ENCODE measurements at places on chromosomes 5 and 9.

GRCh38 chr5:89883967-89884366 is 525.6 kb downstream of the CETN3 start:
- peak; percentile 7 for DNase-seq

DNA sequence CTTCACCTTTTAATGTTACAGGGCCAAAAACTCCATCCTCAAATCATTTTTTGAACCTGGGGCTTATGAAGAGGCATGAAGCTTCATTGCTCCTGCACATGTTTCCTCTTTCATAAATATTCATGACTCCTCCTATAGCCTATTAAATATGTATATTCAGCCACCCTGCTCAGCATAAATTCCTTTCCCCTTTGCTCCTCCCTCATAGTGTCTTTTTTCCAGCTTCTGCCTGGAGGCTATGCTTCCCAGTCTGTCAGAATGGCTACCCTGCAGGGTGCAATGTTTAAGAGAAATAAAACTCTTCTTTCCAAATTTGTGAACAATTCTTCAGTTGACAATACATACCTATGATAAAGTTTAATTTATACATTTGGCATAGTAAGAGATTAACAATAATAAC is 1082.9 kb upstream of the CDH18 start:
- DNase-seq: no peak

DNA sequence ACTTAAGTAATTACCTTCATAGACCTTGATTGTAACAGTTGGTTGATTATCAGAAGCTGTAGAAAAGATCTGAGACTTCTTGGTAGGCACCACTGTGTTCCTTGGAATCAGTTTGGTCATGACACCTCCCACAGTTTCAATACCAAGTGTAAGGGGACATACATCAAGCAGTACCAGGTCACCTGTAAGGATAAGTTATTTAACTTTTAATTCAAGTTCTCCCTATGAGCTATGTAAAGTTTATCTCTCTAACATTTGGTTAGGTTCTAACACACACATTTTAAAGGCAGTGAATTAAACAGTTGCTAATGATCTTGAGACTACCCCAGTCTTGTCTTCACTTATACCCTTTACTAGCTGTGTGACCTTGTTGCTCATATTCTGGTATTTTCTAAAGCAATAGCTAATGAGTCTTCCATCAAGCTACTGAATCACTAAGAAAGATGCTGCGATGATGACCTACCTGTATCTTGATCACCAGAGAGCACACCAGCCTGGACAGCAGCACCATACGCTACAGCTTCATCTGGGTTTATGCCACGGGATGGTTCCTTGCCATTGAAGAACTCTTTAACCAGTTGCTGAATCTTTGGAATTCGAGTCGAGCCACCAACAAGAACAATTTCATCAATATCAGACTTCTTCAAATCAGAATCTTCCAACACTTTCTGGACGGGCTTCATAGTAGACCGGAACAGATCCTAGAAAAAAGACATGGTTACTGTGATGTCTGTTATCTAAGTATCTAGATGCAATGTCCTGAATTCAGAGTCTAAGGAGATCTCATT is 2.8 kb downstream of the HSPA5 start:
- DNase-seq: no peak

DNA sequence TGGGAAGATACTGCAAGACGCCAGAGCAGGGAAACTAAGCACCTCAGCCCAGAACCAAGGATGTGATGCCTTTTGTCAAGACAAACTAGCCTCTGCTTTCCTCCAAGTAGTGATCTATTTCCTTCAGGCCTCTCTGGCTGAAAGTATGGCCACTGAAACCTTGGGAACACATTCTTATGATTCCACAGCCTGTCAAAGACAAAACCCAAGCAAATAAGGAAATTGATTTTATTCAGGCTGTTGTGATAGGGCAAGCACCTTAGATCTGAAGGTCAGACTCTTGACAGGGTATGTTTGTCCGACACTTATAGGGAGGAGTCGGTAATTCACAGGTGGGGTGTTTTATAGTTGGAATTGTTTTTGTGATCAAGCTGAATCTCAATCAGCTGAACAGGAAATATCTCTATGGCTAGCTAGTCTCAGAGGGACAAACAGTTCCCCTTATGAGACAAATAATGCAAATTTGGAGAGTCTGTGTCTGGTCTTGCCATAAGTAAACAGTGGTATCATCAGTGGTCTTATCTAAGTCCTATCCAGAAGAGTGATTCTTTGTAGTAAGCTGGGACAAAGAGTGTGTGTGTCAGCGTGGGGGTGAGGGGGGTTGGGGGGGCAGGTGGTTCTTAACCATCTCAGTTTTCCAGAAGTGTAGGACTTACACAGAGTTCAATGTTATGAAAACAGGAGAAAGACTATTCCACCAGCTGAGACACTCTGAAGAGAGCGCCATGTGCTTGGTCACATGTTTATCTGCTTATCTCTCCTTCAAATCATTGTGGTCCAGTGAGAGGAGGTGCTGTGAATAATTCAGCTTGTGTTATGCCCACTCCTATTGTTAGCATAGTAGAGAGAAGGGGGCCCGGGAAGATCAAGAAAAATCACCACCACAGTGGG is 6.7 kb upstream of the ZCCHC10 start:
- peak; percentile 53 for DNase-seq

GRCh38 chr5:10981932-10982331 is 220.9 kb upstream of the DAP start:
- DNase-seq: no peak

DNA sequence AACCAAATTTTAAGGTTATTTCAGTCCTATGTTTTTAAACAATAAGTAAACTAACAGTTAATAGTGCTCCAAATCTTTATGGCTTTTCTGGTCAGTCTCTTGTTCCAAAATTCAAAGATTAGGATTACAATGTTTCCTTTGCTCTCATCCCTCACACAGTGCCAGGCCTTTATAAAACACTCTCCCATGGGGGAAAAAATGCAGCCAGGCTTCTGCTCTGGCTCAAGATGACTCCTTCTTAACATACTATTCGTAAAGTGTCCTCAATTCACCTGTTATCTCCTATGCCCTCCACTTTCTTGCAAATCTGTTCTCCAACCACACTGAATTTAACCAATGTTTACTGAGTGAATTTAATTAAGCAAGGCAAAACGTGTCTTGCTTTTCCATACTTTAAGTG is 1.4 kb downstream of the CEP120 start:
- DNase-seq: no peak

DNA sequence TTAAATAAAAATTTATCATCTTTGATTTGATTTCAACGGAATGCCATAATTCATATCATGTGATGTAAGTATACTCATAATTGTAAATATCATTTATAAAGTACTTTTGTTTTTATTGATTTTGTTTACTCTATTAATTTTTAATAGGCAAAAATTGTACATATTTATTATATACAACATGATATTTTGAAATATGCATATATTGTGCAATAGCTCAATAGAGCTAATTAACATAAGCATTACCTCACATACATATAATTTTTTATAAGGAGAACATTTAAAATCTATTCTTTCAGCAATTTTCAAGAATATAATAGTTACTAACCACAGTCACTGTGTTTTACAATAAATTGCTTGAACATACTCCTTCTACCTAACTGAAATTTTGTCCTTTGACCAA is 25.0 kb upstream of the CCNH start:
- DNase-seq: no peak

GRCh38 chr9:97480749-97481148 is 20.7 kb upstream of the TMOD1 start:
- no peak for DNase-seq

DNA sequence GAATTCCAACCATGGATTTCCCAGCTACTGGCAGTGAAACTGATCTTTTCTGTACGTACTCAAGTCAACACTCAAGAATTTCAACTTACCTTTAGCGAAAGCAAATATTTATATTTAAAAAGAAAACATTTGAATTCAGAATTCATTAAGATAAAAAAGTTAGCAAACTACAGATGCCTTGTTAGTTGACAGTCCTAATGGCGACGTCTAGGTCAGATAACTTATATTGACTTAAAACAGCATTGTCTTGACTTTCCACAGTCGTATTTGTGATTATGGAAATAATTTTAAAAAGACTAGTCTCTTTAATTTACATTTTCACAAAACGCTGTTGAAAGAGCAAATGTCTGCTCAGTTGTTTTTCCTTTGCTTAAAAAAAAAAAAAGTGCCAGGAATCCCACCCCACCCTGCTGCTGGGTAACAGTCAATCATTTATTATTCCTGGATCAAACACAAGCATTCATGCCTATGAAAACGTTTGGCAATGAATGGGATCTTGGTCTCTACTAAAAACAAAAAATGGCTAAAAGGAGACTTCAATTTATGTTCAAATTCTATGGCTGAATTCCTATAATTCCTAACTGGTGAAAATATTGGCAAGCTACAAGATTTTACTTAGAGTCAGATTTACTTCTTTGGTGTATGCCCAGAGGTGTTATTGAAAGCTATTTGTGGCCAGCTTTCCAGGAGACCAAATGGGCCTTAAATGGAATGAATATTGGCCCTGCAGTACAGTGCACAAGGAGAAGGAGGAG is 22.0 kb downstream of the OR2S2 start:
- no peak for DNase-seq

GRCh38 chr5:42301349-42301748 is 121.9 kb upstream of the GHR start:
- no peak for DNase-seq

DNA sequence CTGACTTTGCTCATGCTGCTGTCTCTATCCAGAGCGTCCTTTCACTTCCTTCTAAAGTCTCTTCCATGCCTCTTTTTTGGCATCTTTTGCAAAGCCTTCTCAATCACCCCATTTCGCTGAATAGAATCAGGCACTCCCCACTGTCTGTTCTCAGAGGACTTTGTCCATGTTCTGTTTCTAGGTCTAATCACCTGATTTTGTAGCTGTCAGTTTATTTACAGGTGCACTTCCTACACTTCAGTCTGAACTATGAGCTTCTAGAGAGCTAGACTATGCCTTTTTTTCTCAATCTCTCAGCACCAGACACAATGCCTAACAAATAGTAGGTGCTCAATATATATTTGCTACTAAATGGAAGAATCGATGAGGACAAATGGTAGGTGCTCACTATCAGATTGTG is 29.9 kb downstream of the TLR4 start:
- DNase-seq: no peak

- peak; percentile 65 for DNase-seq
These were observed 29.0 kb downstream of the SARDH start for GRCh38 chr9:133709015-133709611.

- DNase-seq: no peak
These were observed 386.9 kb upstream of the SMC2 start for GRCh38 chr9:103707181-103707580.

DNA sequence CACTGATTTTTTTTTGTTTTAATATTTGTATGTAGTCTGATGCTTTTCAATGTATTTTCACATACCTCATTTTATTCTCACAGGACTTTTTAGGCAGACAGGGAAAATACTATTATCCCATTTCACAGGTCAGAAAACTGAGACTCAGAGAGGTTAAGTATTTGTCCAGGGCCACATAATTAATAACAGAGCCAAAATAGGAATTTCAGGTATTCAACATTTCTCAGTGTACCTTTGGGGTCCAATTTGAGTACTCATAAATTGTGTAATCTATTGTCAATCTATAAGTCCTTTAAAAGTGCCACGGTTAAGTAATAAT is 120.7 kb upstream of the GRHPR start:
- no peak for DNase-seq

GRCh38 chr5:33184367-33184766 is 256.4 kb upstream of the TARS1 start:
- no peak for DNase-seq

DNA sequence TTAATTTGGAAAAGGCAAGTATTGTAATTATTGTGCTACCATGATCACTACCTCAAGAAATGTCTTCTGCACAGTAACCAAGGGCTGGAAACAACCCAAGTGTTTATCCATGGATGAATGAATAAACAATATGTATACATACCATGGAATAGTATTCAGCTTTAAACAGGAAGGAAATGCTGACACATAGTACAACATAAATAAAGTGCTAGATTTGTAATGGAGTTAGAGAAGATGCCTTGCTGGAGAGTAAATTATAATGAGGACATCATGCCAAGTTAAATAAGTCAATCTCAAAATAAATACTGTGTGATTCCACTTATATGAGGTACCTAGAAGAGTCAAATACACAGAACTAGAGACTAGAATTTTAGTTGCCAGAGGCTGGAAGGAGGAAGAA is 160.0 kb downstream of the CCDC192 start:
- DNase-seq: no peak

Data from GM12865 (cell line).